Activated CD8-positive, alpha-beta memory T cell treated with anti-CD3 and anti-CD28 coated beads for 1 hour (primary cell): ENCODE measurements at places on chromosomes 13 and 19.

DNA sequence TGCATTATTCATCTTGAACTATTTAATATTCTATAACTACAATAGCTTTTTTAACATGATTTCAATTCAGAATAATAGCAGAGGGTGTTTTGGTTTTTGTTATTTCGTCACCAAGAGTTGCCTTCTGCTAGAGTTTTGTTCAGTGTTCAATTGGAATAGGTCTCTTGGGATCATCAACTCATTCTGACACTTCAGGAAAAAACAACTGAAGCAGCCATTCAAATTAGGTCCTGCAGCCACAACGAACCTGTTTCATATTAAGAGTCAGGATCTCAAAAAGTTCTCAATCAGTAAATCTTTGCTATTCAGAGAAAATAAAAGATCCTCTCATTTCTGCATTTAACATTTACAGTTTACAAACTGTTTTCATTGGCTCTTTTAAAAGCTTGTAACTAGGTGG is 2.4 kb upstream of the CHAMP1 start:
- DNase-seq = no peak

GRCh38 chr19:38512277-38512676 is 78.8 kb downstream of the RYR1 start:
- DNase-seq = no peak

GRCh38 chr13:112835344-112835743 is 133.7 kb upstream of the MCF2L start:
- no peak for DNase-seq

GRCh38 chr13:54733639-54734038 is 1705.0 kb downstream of the OLFM4 start:
- DNase-seq = no peak

GRCh38 chr13:49499889-49500660 is 4.3 kb downstream of the PHF11 start:
- no peak for DNase-seq
